ENCODE measurements at places on chromosomes 3 and 15.

- H3K36me3 ChIP-seq: no peaks in the 10 kb centered on the region
- no peaks in the 10 kb centered on the region for H3K4me1 ChIP-seq
- H3K4me3 ChIP-seq: no peak overlapping the region
- no peaks in the 10 kb centered on the region for H3K27me3 ChIP-seq
These were observed 29.1 kb downstream of the CRYGS start for GRCh38 chr3:186515125-186515524.

DNA sequence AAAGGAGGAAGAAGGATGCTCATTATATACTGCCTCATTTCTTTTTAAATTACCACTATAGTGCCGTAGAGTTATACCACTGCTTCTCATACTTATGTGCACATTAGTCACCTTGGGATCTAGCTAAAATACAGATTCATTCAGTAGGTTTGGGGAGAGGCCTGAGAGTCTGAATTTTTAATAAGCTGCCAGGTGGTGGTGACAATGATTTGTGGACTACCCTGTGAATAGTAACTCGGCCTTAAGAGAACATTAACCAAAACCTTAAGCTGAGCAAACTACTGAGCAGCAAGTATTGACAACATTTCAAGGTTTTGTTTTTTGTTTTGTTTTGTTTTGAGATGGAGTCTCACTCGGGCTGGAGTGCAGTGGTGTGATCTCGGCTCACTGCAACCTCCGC is 19.8 kb downstream of the UBA5 start:
- peaks cover 7% of the 10 kb centered on the region for H3K36me3 ChIP-seq
- H3K4me1 ChIP-seq: no peaks in the 10 kb centered on the region
- no peak overlapping the region for H3K27ac ChIP-seq

DNA sequence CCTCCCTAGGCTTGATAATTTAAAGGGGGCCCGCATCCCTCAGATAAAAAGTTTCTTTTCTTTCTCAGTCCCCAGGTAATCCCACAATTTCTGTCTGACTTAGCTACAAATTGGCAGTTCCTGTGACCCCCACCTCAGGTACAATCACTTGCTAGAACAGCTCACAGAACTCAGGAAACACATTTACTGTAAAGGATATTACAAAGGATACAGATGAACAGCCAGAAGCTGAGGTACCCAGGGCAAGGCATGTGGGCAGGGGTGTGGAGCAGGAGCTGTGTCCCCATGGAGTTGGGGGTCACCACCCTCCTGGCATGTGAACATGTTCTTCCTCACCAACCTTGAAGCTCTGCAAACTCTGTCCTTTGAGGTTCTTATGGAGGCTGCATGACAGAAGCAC is 73.8 kb downstream of the CMTM8 start:
- no peaks in the 10 kb centered on the region for H3K27me3 ChIP-seq
- DNase-seq: no peak
- H3K27ac ChIP-seq: no peak overlapping the region
- H3K36me3 ChIP-seq: no peaks in the 10 kb centered on the region

GRCh38 chr3:15348246-15348645 is 15.9 kb upstream of the SH3BP5 start:
- H3K4me3 ChIP-seq: no peak overlapping the region
- H3K36me3 ChIP-seq: no peaks in the 10 kb centered on the region
- no peak overlapping the region for H3K27ac ChIP-seq

- DNase-seq: peak; percentile 95
- no peaks in the 10 kb centered on the region for H3K36me3 ChIP-seq
- peaks cover 2% of the 10 kb centered on the region for H3K4me1 ChIP-seq
- H3K27me3 ChIP-seq: no peaks in the 10 kb centered on the region
These were observed 120.1 kb downstream of the LIPC start for GRCh38 chr15:58551764-58552504.

- peak; percentile 79 for DNase-seq
- H3K27ac ChIP-seq: no peak within 1 kb of the TSS
- no peaks in the 10 kb centered on the region for H3K27me3 ChIP-seq
- H3K36me3 ChIP-seq: no peaks in the 10 kb centered on the region
These were observed at the start of gene RBMS3 for GRCh38 chr3:29280404-29281093. RBMS3 (plus strand) TSS chr3:29281071.

- peaks cover under 1% of the 10 kb centered on the region for H3K36me3 ChIP-seq
- H3K4me1 ChIP-seq: no peaks in the 10 kb centered on the region
- no peaks in the 10 kb centered on the region for H3K27me3 ChIP-seq
- no peak for DNase-seq
- H3K4me3 ChIP-seq: no peak overlapping the region
These were observed 60.6 kb downstream of the SUCLG2 start for GRCh38 chr3:67593761-67594234.
